ENCODE measurements at places on chromosomes 4 and X. TPM values are rescaled to one million over a fixed set of nuclear protein-coding genes. Genes with fewer than 3 reads are reported as not detected.

- DNase-seq, result no peak
- H3K4me1 ChIP-seq, result no peaks in the 10 kb centered on the region
- no peak overlapping the region for H3K27ac ChIP-seq
- no peaks in the 10 kb centered on the region for H3K36me3 ChIP-seq
Measured at GRCh38 chr4:56060036-56060435, 111.3 kb downstream of the CEP135 start.

GRCh38 chr4:94523617-94524016, 71.9 kb downstream of the PDLIM5 start:
- no peak overlapping the region for H3K4me3 ChIP-seq
- H3K27me3 ChIP-seq, result no peaks in the 10 kb centered on the region
- H3K4me1 ChIP-seq, result peaks cover 80% of the 10 kb centered on the region
- DNase-seq, result no peak
- H3K27ac ChIP-seq, result no peak overlapping the region

DNA sequence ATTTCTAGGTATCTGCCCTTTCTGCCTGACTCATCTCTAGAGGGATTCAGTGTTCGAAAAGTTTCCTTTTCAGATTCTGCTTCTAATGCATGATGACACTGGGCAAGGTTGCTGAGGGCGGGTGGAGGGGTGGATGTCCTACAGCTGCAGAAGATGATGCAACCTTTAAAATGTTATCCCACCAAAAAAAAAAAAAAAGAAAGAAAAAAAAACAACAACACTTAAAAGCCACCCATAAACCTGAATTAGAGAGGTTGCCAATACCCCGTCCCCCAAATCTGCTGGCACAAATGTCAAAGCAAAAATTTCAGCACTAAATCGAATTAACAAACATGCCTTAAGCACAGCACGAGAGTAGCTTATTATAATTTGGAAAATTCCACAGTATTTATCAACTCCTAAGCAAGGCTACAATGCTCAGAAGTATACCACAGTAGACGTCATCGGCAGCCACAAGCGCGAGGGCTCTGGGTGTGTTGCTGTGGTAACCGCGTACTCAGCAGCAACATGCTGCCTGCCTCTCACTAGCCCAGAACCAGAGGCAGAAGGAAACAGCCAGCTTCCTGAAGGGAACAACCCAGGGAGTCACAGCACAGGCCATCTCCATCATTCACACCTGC, 167.5 kb upstream of the MAP3K15 start:
- H3K4me1 ChIP-seq, result peaks cover 16% of the 10 kb centered on the region
- H3K27me3 ChIP-seq, result no peaks in the 10 kb centered on the region
- no peaks in the 10 kb centered on the region for H3K36me3 ChIP-seq
- no peak overlapping the region for H3K4me3 ChIP-seq
- DNase-seq, result no peak

- no peak for DNase-seq
- H3K4me1 ChIP-seq, result peaks cover 19% of the 10 kb centered on the region
- H3K27me3 ChIP-seq, result no peaks in the 10 kb centered on the region
Measured at GRCh38 chrX:45502396-45502795, 301.7 kb upstream of the DIPK2B start.

Gene ZCCHC18
- 4.6 TPM for total RNA-seq

Gene EPHA5
- 0.58 TPM for total RNA-seq

Gene KLKB1
- 2.0 TPM for total RNA-seq

Gene IL15
- total RNA-seq, result 3.6 TPM

Gene TRPC3
- 0.66 TPM for total RNA-seq

Gene ZFP92
- total RNA-seq, result 3.2 TPM

Data from esophagus muscularis mucosa (tissue), 4 donors.